Stimulated activated CD4-positive, alpha-beta T cell treated with anti-CD3 and anti-CD28 coated beads, TNF-alpha, amount 100 ng/mL, for 48 hours (primary cell): ENCODE measurements at places on chromosomes 12 and 14.

DNA sequence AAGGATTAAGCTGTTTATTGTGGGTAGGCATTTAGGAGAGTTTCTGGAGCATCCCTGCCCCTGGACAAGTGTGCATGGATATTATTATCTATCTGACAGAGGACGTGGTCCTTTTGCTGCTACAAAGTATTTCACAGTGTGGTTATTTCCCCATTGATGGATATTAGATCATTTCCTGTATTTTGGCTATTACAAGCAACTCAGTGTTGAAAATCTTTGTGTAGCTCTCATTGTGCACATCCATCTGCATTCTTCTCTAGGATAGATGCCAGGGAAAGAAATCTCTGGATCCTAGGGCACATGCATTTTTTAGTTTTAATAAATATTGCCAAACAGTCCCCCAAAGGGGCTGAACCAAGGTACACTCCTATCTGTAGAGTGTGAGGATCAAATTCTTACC lies 154.3 kb upstream of the SRRM4 start:
- no peak for DNase-seq

- no peak for DNase-seq
Measured at GRCh38 chr12:46578190-46578982, 205.8 kb upstream of the SLC38A2 start.

- no peak for DNase-seq
Measured at GRCh38 chr12:122749569-122750332, 2.9 kb upstream of the DENR start.

DNA sequence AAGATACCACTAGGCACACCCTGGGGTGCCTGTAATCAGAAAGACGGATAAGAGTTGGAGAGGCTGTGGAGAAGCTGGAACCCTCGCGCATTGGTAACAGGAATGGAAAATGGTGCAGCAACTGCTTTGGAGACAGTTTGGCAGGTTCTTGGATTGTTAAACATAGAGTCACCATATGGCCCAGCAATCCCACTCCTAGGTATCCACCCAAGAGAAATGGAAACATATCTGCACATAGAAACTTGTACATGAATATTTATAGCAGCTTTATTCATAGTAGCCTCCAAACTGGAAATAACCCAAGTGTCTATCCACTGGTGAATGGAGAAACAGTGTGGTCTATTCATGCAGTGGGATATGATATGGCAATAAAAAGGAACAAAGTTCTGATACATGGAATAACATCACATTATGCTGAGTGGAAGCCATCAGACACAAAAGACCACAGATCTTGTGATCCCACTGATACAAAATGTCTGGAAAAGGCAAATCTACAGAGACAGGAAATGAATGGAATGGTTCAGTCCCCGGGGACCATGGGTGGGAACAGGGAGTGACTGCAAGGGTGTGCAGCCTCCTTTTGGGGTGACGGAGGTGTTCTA lies 45.4 kb downstream of the JAG2 start:
- no peak for DNase-seq

DNA sequence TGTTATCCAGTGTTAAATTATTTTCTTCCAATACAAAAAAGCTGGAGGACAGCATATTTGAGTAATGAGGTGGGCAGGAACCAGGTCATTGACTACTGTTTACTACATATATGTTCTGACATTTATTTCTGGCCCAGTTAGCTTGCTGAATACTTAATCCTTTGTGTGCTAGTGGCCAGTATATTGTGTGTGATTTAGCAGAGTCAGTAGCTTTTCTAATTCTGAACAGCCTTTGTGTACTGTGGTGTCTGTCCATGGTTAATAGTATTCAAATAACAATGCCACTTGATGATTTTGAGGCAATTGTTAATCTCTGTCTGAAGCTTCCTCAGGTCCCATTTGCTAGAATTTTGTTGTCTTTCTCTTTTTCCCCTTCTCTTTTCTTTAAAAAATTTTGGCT lies 286.5 kb upstream of the E2F7 start:
- DNase-seq, result no peak

- no peak for DNase-seq
Measured at GRCh38 chr14:94677747-94678146, 65.6 kb downstream of the SERPINA3 start.

DNA sequence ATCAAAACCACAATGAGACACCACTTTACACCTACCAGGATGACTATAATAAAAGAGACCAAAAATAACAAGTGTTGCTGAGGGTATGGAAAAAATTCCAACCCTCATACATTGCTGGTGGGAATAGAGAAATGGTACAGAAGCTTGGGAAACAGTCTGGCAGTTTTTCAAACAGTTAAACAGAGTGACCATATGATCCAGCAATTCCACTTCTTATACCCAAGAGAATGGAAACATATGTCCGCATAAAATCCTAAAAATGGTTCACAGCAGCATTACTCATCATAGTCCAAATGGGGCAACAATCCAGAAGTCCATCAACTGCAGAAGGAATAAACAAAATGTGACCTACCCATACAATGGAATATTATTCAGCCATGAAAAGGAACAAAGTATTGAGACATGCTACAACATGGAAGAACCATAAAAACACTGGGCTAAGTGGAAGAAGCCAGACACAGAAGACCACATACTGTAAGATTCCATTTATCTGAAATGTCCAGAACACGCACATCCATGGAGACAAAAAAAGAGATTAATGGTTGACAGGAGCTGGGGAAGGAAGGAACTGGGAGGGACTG lies 44.5 kb downstream of the CHGA start:
- no peak for DNase-seq

- DNase-seq, result no peak
Measured at GRCh38 chr12:3009780-3010179, 50.6 kb downstream of the TEAD4 start.

DNA sequence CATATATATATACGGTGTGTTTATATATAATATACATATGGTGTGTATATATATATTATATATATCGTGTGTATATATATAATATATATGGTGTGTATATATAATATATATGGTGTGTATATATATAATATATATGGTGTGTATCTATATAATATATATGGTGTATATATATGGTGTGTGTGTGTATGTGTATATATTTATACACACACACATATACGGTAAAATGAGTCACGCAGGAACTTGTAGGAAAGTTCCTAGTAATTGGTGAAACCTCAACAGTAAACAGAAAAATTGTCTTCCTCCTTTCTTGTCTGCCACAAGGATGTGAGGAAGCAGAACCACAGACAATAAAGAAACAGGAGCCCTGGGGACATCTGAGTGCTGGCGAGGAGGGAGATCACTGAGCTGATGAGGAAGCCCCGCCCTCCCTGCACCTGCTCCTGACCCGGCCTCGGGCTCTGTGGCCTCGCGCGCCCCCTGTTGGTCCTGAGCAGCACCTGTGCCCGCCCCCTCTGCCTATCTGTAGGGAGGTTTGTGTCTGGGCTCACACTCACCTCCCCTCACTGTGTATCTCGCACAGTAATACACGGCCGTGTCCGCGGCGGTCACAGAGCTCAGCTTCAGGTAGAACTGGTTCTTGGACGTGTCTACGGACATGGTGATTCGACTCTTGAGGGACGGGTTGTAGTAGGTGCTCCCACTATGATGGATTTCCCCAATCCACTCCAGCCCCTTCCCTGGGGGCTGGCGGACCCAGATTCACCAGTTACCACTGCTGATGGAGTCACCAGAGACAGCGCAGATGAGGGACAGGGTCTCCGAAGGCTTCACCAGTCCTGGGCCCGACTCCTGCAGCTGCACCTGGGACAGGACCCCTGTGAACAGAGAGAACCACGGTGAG lies 1079.4 kb downstream of the TMEM121 start:
- DNase-seq, result peak; percentile 74

DNA sequence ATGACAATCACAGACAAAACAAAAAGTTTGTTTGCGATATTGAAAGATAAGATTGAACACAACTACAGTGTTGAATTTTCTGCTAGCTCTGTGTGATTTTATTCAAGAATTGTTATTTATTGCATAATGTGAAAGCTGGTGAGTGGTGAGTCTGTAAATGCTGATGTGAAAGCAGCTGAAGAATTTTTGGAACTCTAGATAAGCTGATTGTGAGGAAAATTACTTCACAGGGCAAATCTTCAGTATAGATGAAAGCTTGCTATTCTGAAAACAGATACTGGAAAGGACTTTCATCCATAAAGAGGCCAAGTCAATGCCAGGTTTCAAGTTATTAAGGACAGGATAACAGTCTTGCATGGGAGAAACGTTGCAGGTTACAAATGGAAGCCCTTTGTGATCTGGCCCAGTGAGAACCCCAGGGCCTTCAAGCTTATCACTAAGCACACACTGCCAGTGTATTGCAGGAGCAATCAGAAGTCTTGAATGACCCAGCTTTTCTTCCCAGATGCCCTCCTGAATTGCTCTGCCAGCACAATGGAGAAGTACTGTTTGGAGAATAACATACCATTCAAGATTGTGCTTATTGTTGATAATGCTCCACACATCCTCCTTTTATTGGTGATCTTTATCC lies 153.7 kb downstream of the PCNX1 start:
- DNase-seq, result no peak

- DNase-seq, result no peak
Measured at GRCh38 chr14:77005559-77005958, 22.9 kb downstream of the IRF2BPL start.

DNA sequence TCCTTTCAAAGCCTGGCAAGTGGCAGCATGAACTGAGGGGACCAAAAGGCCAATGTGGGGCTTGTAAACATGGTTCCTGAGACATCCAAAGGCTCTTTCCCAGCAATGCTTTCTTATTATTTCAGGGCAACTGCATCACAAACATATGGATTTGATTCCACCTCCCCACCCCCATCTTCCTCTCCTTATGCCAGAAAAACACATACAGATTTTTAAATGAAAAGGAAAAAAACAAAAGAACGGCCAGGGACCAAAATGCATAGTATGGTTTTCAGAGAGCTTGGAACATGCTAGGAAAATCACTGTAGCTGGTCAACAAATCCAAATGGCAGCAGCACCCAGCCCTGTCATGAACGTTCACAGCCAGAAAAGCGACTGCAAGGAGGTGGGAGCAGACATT lies 167.6 kb downstream of the ANO2 start:
- DNase-seq, result no peak

GRCh38 chr12:42716491-42716891 lies 126.9 kb upstream of the PRICKLE1 start:
- DNase-seq, result no peak

DNA sequence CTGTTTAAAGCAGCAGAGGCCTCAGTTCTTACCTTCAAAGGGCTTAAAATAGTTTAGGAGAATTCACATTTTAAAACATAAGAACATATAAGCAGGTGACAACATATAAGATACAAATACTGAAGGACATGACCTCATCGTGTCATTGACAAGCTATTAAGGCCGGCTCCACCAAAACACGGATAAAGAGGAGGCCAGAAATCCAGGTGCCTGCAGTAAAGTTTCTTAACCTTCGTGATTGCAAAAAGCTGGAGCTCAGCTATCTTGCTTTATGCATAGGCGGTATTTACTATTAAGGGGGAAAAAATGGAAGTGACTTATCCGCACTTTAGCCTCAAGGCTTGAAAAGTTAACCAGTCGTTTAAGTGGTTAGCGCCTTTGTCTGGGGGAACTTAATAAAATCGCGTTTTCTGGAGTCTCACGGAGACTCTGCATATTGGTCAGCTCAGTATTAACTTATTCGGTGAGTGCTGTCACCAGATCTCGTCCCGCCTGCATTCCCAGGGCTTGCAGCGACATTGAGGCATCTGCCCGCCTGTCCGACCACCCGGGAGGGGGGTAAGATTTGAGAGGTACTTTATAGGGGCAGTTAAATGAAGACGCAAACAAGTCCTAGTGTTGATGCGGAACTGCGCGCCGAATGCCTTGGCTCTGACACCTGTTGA lies 1.1 kb upstream of the SP1 start:
- no peak for DNase-seq

GRCh38 chr12:30145684-30146032 lies 361.9 kb upstream of the TMTC1 start:
- no peak for DNase-seq

GRCh38 chr14:91323671-91324605 lies 79.4 kb upstream of the GPR68 start:
- peak; percentile 96 for DNase-seq

DNA sequence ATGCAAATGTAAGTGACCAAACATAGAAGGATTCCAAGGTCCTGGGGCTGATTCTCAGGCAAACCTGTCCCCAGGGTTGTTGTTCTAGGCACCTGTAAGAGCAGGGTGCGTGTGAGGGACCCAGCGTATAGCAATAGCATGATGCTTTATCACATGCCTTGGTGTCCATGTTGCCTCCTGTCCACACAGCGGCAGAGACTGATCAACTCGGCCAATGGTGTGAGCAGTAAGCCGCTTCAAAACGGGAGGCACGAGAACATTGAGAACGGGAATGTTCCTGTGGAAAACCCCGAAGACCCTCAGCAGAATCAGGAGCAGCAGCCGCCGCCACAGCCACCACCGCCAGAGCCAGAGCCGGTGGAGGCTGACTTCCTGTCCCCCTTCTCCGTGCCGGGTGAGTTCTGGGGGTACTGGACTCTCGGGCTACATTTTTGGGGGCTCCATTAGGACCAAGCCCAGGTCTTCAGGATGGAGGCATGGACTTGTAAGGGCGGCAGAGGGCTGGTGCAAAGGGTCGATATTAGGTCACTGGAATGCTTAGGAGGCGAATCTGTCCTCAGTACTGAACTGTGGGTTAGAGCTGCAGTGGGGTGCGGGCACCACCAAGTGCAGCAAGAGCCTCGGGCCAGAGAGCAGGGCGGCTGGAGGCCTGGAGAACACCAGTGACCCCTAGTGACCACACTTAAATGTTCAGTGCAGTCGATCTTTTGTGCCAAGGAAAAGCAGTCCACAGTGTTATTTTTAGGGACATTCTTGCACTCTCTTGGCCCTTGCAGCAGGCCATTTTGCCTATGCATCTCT lies 57.2 kb upstream of the RIN3 start:
- DNase-seq, result no peak

GRCh38 chr14:28777471-28778137 lies 11.0 kb downstream of the FOXG1 start:
- DNase-seq, result no peak

- DNase-seq, result no peak
Measured at GRCh38 chr12:264269-264668, 1.6 kb upstream of the SLC6A13 start.

- no peak for DNase-seq
Measured at GRCh38 chr14:74660167-74660566, 48.1 kb upstream of the LTBP2 start.

GRCh38 chr12:73991138-73991537 lies 546.5 kb upstream of the ATXN7L3B start:
- no peak for DNase-seq

DNA sequence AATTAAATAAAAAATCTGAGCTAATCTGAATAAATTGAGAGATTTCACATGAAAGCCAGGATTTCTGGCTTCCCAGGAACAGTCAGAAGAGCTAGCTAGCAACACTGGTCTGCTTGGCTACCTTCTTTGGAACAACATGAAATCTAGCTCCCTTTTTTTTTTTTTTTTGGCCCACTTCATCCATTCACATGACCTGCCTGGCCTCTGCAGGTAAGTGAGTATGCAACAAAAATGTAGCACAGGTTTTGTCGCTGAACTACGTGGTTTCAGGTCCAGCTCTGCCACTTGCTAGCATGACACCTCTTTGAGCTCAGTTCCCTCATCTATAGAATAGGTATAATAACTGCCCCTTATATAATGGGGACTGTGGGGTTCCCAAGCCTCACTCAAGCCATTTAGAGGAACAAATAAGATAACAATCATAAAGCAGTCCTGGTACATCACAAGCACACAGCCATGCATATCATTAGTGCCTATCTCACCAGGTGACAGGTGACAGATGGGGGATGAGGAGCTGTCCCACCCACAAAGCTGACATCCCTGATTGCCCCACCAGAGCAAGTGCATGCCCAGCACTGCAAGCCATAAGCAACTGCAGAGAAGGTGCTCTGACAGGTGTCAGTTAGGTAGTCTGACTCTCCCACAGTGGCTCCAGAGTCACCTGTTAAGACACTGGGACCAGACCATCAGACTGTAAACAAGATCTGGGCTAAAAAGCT lies 25.6 kb downstream of the PXN start:
- no peak for DNase-seq
